ENCODE measurements at places on chromosomes 12 and 14. TPM values are rescaled to one million over a fixed set of nuclear protein-coding genes. Genes with fewer than 3 reads are reported as not detected.

GRCh38 chr14:28758885-28759652, 7.5 kb upstream of the FOXG1 start:
- no peak for DNase-seq

GRCh38 chr12:125453751-125454150, 388.5 kb downstream of the AACS start:
- DNase-seq = no peak

DNA sequence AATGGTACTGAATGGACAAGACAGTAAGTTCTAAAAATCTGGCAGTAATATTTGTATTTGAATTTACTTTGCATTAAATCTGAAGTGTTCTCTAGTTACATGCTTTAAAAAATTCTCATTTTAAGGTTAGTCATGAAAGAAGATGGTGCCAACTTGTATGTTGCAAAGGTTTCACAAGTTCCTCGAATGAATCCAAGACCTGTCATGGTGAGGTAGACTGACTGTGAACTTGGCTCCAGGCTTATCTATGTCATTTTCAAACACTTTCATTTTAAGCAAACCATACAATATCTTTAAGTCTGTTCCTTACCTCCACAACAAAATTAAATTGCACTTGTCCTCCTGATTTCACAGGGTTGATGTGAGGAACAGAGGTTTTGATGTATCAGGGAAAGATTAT, 23.4 kb downstream of the CLEC2D start:
- no peak for DNase-seq

DNA sequence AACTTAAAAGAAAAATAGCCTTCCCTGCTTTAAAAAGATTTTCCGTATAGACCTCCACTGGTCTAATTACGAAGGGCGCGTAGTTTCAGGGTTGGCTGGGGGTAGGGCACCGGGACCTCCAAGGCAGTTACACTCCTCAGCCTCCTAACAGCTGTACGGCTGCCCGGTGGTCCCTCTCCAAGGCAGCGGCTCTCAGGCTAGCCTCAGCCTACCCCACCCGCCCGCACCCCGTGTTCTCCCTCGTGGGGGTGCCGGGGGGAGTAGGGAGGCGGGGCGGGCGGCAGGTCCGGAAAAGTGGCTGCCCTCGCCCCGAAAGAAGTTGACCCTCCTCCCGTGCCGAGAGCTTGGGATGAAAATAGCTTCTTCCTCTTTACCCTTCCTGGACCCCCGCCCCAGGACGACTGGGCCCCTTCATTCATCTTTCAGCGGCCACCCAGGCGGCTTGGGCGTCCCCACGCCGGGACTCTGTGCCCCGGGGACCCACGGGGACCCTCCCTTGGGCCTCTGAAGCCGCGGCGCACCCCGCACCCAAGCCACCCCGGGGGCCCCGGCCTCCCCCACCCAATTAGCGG, 991 bp upstream of the RCOR1 start:
- peak; percentile 82 for DNase-seq

- DNase-seq = no peak
These were observed 92.9 kb downstream of the ESR2 start for GRCh38 chr14:64201296-64201695.

GRCh38 chr14:96154900-96155299, 49.7 kb upstream of the BDKRB2 start:
- no peak for DNase-seq

GRCh38 chr14:104724981-104725771, 1.1 kb downstream of the ADSS1 start:
- no peak for DNase-seq

- no peak for DNase-seq
These were observed 183.5 kb upstream of the CAND1 start for GRCh38 chr12:67085699-67086098.

DNA sequence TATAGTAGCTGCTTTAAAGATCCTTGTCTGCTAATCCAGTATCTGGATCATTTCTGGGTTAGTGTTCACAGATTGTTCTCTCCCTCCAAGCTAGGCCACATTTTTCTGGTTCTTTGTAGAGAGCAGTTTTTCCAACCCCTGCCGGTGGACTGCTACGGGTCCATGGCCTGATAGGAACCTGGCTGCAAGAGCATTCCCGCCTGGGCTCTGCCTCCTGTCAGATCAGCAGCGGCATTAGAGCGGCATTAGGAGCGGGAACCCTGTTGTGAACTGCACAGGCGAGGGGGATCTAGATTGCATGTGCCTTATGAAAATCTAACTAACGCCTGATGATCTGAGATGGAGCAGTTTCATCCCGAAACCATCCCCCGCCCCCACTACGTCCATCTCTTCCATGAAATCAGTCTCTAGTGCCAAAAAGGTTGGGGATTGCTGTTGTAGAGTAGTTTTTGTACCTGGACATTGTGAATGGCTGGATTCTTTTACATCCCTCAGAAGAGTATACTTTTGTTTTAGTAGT, 50.4 kb downstream of the MYRFL start:
- no peak for DNase-seq

The KRT75 gene
- 0.04 TPM for polyA plus RNA-seq

The MFAP5 gene
- 36.0 TPM for polyA plus RNA-seq

The SLCO1A2 gene
- under 0.01 TPM for polyA plus RNA-seq

The GDF3 gene
- not detected for polyA plus RNA-seq

The PLA2G1B gene
- not detected for polyA plus RNA-seq

The ING4 gene
- polyA plus RNA-seq = 37.8 TPM

Measured in sigmoid colon (tissue), 7 donors.